Stimulated activated CD8-positive, alpha-beta memory T cell treated with anti-CD3 and anti-CD28 coated beads, Interleukin-4, amount 100 ng/mL, for 24 hours (primary cell): ENCODE measurements at places on chromosomes 7 and 10.

- no peak for DNase-seq
Measured at GRCh38 chr10:132869621-132870020, 72.7 kb downstream of the CFAP46 start.

GRCh38 chr10:6146013-6146785 is 56.5 kb upstream of the PFKFB3 start:
- DNase-seq, result no peak

DNA sequence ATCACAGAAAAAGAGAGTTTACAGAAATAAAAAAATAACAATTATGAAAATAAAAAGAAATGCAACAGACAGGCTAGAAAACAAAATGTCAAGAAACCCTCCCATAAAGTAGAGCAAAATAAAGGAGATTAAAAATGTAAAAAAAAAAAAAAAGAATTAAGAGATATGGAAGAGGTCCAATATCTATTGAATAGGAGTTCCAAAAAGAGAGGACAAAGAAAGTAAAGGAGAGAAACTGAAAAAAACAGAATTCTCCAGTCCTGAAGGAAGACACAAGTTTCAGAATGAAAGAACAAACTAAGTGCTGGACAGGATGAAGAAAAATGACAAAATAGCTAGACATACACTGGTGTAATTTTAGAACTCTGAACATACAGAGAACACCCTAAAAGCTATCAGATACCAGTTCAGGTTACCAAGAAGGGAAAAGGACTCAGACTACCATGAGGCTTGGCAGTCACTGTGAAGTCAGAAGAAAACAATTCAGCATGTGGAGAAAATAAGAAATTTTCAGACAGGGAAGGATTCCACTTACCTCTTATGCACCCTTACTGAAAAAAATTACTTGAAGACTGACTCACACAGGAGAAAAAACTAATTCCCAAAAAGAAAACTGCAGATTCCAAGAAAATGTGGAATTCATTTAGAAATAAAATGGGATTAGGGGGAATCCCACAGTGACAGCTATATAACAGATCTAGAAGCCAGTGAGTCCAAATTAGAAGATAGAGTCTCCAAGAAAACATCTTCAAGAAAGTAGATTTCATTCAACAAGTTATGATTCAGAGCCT is 40.4 kb upstream of the ABLIM1 start:
- DNase-seq, result no peak

DNA sequence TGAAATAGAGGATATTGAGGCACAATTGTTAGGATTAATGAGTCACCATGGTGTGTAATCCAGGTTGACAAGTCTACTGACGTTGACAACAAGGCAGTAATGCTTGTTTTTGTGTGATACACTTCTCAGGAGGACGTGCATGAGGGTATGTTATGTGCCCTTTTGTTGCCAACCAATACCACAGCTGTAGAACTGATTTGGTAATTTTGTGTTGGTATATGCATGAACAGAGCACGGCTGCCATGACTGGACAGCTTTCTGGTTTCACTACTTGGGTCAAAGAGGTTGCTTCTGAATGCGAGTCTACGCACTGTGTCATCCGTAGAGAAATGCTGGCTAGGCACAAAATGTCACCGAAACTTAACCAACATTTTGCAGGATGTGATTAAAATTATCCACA is 32.9 kb downstream of the PHTF2 start:
- no peak for DNase-seq

GRCh38 chr10:71176661-71177060 is 35.7 kb upstream of the UNC5B start:
- no peak for DNase-seq

DNA sequence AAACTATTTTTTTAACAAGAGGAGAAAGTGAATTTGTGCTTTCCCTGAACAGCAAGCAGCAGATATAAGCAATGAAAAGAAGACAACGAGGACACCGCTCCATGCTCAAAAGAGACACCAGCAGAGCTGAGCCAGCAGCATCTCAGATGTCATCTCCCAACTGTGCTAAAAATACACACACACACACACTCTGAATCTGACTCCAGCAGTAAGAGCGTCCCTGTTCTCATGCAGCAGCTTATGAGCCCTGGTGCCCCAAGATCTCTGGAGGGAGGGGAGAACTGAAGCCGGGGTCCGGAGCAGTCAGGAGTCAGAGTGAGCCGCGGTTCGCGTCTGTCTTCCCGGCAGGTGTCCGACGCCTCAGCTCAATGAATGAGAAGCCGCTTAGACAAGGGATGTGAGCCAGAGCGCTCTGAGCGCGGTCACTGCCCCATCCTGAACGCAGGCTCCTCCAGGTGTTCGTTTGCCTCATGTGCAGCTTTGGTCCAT is 49.2 kb downstream of the SVIL start:
- DNase-seq, result no peak

GRCh38 chr7:127154958-127155357 is 97.8 kb downstream of the GRM8 start:
- no peak for DNase-seq

DNA sequence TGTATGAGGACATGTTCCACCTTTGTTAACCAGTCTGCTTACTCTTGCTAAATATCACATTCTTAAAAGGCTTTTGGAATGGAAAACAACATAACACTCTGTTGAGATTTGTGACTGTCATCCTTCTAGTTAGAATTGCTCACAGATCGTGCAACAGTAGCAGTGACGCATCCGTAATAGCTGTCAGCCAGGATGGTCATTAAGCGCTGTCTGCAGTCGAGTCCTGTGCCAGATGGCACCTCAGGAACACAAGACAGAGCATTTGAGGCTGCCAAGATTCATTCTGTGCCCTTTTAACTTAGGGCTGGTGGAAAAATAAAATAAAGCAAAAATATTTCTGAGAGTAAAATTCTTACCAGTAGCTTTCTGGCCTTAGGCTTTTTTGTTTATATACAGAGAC is 348.6 kb downstream of the ANKRD7 start:
- no peak for DNase-seq

DNA sequence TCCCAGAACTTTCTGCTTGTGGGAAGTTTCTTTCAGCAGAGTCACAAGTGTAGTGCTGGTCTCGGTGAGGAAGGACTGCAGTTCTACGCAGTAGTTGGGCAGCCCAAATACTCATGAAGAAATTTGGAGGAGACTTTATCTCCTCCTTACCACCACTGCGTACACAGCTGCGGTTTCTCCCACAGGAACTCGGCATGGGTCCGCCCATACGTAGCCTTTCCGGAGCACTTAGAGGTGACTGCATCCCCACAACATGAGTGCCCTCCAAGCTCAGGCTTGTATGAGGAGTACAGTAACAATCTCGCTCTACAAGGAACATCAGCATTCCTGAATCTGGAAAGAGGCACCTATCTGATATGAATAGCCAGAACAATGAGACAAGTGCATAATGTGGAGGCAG is 549.2 kb upstream of the SEMA3D start:
- no peak for DNase-seq

DNA sequence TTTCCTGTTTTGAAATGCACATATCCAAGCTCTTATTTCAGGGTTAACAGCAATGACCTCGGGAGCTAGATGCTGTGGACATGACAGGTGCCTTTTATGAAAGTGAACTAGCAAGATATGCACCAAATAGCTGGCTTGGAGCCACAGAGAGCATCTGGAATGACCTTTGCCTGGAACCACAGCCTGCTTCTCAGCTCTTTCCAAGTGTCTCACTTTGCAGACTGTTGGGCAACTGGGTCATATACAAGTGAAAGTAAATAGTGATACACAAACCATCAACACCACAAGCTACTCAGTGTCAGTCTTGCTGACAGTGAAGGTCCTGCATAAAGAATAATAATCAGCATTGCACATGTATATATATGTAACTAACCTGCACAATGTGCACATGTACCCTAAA is 183.5 kb downstream of the RNF133 start:
- DNase-seq, result no peak

- DNase-seq, result no peak
Measured at GRCh38 chr10:98485959-98486358, 39.2 kb upstream of the HPS1 start.

DNA sequence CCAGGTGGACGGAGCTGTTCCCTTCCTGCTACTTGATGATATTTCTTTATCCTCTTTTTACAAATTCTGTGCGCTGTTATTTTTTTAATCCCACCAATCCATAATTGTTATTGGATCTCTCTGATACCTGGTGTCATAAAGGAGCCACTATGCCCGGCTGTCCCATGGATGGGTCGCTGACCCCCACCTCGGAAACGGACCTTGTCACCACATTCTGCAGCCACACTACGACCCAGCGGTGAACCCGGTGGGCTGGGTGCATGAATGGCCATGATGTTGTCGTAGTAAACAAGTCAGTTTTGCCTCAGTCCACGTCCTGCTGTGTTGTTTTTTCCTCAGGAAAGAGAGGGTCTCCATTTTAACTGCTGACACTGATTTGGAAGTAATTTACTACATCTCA is 112.2 kb downstream of the PKD1L1 start:
- no peak for DNase-seq

GRCh38 chr7:114715907-114716306 is 206.0 kb upstream of the MDFIC start:
- DNase-seq, result no peak

DNA sequence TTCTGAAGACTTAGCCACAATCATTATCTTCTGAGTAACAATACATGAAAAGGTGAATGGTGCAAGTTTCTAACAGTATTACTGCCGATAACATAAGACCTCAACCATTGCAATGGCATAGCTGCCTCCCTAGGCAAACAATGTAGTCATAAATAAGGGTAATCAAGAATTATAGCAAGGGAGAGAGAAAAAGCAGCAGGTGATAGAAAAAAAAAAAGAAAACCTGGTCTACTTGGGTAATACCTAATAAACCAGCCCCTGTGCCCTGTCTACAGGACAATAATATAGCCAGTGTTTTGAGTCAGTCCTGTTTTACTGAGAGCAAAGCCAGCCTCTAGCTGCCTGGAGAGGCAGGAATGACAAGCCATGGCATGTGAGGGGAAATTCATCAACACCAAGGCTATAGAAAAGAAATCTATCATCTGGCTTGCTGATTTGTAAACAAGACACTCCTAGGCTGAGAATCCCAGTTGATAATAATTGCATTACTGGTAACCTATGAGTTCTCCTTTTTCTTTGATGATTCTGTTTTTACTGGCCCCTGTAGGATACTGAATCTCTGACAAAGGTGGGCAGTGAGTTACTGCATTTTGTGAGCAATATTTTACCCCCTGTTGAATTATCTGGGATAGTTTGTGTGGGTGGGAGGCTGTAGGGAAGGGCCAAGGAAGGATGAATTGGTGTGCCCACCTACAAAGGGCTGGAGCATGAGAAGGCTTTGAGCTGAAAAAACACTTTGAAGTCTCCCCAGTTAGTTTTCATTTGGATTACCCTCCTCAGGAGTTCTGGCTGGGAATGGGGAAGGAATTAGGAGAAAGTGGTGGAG is 1.7 kb upstream of the WEE2 start:
- DNase-seq, result no peak

DNA sequence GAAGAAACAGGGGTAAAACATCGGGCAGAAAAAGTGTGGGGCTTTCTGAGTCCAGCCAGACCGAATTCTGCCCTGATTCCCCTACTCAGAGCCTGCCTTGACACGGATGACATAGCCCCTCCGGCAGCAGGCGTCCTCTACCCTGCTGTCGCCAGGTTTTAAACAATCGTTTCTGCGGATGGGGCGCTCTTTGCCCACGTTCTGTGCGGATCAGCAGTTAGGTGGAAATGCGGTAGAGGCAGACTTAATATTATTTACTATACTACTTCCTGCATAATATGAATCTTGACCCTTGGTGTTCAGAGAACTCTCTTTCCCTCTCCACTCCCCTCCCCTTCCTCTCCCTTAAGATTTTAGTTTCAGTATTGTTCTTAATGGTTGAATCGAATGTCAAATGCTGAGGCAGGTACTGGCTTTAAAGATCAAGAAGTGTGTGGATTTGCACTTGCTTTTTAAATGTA is 2.4 kb downstream of the GATA3 start:
- DNase-seq, result no peak

DNA sequence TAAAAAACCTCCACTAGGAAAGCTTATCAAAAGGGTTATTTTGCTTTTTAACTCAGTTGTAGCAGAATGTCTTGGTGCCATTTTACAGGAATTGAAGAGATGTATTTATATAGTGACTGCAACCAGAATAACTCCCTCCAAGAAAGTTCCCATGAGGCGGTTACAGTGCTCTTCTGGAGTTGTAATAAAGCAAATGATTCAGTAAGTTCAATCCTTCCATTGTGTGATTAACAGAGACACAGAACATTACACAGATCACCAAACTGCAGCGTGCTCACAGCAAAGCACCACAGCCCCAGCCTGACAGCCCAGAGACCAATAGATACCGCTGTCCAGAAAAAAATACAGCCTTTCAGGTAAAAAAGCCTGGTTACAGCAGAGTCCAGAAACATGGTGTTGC is 21.9 kb upstream of the CABCOCO1 start:
- DNase-seq, result no peak

- DNase-seq, result no peak
Measured at GRCh38 chr10:6221971-6222751, 19.4 kb downstream of the PFKFB3 start.
